ENCODE measurements at places on chromosomes 4 and X.

- no peak for DNase-seq
Measured at GRCh38 chr4:154877110-154877760, 96.2 kb downstream of the RBM46 start.

- DNase-seq = no peak
Measured at GRCh38 chr4:119666653-119667091, 38.1 kb upstream of the PDE5A start.

GRCh38 chr4:41146716-41147506, 67.4 kb downstream of the APBB2 start:
- DNase-seq = no peak

DNA sequence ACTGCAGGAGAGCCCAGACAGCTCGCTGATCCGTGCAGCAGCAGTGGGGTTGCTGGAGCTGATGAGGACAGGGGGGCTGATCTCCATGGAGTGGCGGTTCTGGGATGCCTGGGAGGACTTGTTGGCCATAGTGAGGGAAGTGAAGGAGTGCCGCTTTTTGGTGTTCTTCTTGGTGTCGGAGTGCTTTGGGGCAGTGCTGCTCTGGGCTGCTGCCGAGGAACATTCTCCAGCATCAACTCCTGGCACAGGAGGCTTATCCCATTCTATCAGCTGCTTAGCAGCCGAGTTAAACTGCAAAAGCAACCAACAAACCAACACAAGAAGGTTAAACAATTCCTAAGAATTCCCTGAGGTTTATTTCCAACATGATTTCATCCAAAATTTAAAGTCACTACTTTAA, 126.3 kb upstream of the CBR4 start:
- DNase-seq = no peak

DNA sequence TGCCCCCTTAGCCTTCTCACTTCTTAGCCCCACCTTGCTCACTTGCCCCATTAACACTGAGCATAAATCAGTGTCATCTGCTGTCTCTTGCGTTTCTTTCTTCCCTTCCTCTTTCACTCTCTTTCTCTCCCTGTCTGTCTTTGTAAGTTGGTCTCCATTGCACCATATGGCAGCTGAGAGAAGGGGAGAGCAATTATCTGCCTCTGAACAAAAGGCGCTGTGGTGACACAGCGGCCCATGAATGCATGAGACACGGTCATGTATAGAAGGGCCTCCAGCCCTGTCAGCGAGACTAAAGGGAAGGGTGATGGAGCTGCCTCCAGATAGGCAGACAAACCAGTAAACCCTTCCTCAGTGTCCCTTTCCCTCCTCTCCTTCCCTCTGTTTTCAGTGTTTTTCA, 88.8 kb upstream of the PCDH18 start:
- DNase-seq = no peak

DNA sequence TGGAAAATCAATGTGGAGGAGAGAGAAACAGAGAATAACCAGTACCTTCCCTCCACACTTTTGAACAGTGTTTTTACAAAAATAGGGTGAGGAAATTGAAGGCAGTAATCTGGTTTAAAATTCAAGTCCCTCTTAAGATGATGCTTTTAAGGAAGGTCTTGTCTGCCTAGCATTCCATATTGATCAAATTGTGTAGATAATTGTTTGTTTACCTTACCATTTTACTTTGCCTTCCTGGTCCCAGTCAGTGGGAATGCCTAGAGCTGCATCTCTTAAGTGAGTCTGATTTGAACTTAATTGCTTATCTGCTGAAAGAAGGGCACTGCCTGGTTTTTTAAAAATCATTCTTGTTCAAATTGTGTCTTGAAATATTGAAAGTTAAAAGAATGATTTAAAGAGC, 14.4 kb upstream of the MAOA start:
- no peak for DNase-seq

DNA sequence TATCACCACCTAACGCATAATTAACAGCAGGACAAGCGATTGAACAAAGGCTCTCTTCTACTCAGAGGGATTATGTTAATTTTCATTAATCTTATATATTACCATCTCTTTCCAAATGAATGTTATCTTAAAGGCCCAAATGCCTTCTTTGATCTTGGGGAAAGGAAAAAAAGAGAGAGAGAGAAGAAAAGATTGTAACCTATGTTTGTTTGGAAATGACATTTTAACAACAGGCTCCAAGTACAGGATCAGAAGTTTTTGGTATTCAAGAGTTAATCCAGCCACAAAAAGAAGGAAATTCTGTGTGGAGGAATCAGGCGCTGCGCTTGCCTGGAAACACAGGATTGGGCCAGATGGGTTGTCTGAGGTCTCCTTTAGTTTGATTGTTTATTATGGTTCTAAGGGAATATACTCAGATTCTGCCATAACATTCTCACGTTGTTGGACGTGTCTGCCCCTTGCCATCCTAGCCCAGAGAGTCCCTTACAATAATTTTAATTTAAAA, 100.7 kb upstream of the STX18 start:
- no peak for DNase-seq

GRCh38 chr4:82984459-82984858, 26.2 kb downstream of the LIN54 start:
- no peak for DNase-seq

DNA sequence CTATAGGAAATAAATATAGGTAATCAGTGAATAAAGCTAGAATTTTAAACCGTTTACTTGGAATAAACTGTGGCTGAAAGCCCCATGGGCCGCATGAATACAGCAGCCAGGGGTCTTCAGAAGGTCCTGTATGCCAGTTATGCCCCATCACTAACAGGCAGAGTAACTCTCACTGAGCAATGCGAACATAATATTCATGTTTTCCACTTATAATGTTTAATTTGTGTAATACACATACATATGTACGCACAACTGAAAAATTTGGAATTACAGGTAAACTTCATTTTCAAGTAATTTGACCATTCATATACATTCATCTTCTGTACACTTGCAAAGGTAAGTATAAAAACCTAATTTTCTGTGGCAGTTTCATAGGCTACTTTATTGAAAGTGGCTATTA, 526.2 kb upstream of the ATOH1 start:
- no peak for DNase-seq

- no peak for DNase-seq
Measured at GRCh38 chr4:45550766-45551366, 573.0 kb downstream of the GABRG1 start.

- no peak for DNase-seq
Measured at GRCh38 chr4:180153587-180153986, 2089.6 kb upstream of the TENM3 start.

DNA sequence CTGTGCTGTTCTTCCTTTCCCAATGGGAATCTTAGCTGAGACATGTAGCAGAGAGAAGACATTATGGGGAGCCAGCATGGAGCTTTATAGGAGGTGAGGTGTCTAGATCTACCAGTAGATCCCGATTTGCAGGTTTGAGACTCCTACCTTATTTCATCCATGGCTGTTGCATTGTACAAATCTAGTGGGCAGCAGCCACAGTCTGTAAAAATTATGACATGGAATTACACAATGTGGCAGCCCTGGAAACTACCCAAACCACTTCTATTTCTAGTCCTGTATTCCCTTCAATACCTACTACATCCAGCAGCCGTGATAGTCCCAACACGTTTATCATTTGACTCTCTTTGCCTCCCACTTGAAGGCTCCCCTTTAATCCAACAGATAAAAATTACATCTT, 8.1 kb downstream of the ATP7A start:
- no peak for DNase-seq

GRCh38 chr4:40262861-40263260, 66.0 kb downstream of the RHOH start:
- no peak for DNase-seq

DNA sequence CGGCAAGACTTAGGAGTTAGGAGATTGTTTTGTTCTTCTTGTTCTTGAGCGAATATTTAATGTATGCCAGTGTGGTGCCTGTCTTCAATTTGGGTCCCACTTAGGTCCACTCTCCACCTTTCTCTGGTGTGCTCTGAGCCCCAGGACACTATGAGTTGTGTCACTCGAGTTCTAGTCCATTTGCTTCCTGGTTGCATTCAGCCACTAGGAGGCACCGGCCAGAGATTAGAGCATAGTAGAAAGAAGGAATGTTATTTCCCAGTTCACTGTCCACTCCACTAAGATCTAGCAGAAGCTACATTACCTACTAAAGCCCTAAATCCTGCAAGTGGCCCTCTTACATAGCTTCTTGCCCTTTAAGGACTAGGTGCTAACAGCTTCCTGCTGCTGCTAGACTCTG, 326.9 kb downstream of the NAF1 start:
- DNase-seq = no peak

- no peak for DNase-seq
Measured at GRCh38 chr4:174131901-174132300, 151.6 kb downstream of the FBXO8 start.

DNA sequence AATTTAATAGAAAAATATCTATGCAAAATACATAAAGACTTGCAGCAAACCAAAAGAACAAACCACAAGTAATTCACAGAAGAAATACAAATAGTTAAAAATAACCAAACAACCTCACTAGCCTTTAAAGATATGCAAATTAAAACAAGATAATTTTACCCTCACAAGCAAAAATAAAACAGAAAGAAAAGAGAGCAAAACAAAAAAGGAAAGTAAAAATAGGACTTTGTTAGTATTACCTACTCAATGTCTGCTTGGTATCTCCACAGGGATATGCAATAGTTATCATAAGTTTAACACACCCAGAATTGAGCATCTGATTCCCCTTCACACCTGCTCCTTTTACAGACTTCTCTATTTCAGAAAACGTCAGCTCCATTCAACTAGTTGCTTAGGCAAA, 737.5 kb upstream of the MAGEB2 start:
- no peak for DNase-seq

DNA sequence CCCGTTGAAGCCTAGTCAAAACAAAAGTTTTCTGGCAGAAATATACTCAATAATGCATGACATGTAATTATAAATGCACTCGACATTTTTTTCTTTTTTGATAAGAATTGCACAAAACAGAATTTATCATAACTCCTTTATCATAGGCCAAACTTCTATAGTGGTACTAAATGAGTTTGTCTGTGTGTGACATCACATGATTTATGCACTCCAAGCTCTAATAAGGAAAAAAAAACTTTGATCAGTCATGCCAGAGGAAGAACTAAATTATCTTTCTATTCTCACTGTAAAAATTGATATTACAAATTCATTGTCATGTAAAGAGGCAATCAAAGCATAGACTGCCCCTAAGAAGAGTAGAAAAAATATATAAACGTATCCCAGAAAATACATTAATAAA, 112.4 kb upstream of the NOCT start:
- DNase-seq = no peak

DNA sequence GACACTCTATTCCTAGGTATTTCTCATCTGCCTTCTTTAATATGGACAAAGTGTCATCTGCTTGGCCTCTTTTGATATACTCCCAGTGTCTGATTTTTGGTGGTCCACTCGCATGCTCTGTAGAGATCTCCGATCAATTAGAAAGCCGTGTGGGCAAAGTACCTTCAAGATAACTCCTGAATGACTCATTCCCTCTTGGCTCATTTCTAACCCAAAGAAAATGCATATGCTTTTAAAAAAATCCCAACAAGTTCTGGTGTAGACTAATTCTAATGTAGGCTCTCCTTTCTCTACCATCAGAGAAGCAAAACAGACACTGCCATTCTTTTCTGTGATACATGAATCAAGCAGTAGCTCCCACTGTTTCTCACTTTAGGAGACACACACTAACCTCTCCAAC, 714.9 kb upstream of the ADGRL3 start:
- no peak for DNase-seq

GRCh38 chrX:114999906-115000305, 17.5 kb downstream of the IL13RA2 start:
- no peak for DNase-seq

- DNase-seq = no peak
Measured at GRCh38 chrX:119698845-119699244, 5.9 kb upstream of the SEPTIN6 start.

GRCh38 chr4:95209927-95210326, 338.8 kb downstream of the UNC5C start:
- DNase-seq = no peak

GRCh38 chr4:83438719-83439118, 16.9 kb downstream of the HELQ start:
- DNase-seq = no peak

All from activated CD8-positive, alpha-beta memory T cell treated with anti-CD3 and anti-CD28 coated beads, Interleukin-2, amount 50 U/mL, for 4 hours (primary cell).